ENCODE measurements at places on chromosomes 2 and 18.

GRCh38 chr2:187684174-187684573 lies 129.9 kb upstream of the TFPI start:
- DNase-seq, result no peak

- DNase-seq, result no peak
Measured at GRCh38 chr2:104318001-104318665, 535.8 kb upstream of the POU3F3 start.

DNA sequence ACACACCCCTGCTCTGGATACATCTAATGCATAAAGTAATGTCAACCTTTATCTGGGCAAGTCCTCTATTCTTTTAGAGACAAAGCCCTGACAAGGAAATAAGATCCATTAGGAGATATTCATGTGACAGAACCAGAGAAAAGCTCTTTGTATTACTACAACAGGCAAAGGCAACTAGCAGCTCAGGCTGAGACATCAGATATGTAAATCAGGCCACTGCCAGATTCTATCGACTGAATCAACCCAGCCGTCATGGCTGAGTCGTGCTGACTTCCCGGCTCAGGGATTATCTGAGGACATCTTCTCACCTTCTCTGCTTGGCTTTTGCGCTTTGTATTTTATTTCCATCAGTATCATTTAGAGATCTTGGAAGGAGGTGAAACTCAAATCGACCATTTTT lies 294.5 kb downstream of the PLCL1 start:
- DNase-seq, result peak; percentile 37

DNA sequence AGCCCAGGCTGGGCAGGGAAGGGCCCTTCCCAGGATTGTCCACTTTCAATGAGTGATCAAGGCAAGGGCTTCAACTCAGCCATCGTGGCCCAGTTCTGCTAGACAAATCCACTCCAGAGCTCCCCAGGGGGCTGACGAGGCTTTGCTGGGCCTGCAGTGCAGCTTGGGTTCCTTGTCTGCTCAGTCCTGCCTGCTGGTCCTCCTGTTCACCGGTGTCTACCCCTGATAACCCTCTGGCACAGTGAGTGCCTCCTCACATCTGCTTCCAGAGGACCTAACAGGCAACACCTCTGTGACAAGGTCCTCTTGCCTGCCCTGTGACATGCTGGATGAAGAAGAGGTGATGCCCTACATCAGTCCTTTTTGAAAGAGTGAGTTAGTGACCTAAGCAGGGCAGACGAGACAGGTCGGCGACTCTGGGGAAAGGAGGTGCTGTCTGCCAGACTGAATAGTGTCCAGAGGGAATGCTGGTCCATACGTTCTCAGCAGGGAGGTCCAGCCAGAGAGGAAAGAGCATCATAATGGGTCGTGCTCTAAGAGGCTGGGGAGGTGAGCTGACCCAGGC lies 20.9 kb upstream of the KCNF1 start:
- no peak for DNase-seq

- DNase-seq, result no peak
Measured at GRCh38 chr2:157447031-157447430, 3.1 kb upstream of the CYTIP start.

DNA sequence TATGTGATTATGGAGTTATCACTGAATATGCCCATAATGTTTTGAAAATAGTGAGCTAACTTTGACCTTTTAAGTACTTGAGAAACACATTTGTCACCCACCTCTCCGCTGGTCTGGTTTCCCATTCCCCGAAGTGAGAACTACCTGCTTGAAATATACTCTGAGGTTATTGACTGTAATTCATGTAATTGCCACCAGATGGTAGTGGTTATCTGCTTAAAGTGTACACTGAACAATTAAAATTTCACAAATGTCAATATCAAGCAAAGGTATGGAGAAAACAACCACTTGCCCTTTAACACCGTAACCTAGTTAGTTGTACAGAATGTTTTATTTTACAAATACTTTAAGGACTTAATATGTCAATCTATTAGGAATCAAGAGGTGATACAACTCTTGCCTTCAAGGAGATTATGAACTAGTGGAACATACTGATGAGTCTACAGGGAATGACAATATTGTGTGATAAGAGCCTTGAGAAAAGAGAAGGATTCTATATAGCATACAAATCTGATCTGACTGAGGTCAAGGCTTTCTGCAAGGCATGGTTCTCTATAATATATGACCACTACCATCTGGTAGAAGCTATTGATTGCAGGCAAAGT lies 316.8 kb upstream of the KCNH7 start:
- no peak for DNase-seq

- DNase-seq, result no peak
Measured at GRCh38 chr18:36471393-36471792, 173.9 kb downstream of the FHOD3 start.

GRCh38 chr2:70526126-70526525 lies 27.5 kb downstream of the TGFA start:
- no peak for DNase-seq

- no peak for DNase-seq
Measured at GRCh38 chr2:120669121-120669952, 66.3 kb upstream of the GLI2 start.

- no peak for DNase-seq
Measured at GRCh38 chr18:79934311-79935097, 16.9 kb downstream of the SLC66A2 start.

Measured in dorsolateral prefrontal cortex (tissue), 122 donors.